ENCODE measurements at places on chromosomes 13 and 19. TPM values are rescaled to one million over a fixed set of nuclear protein-coding genes. Genes with fewer than 3 reads are reported as not detected.

The PTPRH gene
- 15.3 TPM for total RNA-seq

The PEX11G gene
- 2.6 TPM for total RNA-seq

The GRK1 gene
- not detected for total RNA-seq

The KRTDAP gene
- total RNA-seq, result 0.35 TPM

DNA sequence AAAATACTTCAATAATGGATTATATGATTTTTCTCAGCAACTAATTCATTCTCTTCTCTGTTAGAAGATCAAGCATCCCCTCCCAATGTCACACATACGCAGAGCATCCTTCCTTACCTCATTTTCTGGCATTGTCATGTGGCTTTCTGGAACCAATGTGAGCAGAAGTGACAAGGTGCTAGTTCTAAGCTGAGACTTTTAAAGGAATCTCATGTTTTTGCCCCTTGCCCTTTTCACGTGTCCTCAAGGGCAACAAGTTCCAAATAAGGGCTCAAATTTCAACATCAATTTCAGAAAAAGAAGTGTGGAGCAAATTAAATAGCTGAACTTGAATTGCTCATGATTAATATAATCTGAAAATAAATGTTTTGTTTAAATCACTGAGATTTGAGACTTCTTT is 4.6 kb upstream of the PRR20A start:
- no peaks in the 10 kb centered on the region for H3K27me3 ChIP-seq
- H3K36me3 ChIP-seq, result no peaks in the 10 kb centered on the region
- no peak overlapping the region for H3K4me3 ChIP-seq
- no peaks in the 10 kb centered on the region for H3K4me1 ChIP-seq
- DNase-seq, result no peak

- H3K4me3 ChIP-seq, result no peak overlapping the region
- no peaks in the 10 kb centered on the region for H3K27me3 ChIP-seq
- H3K36me3 ChIP-seq, result no peaks in the 10 kb centered on the region
- no peaks in the 10 kb centered on the region for H3K4me1 ChIP-seq
- DNase-seq, result no peak
Measured at GRCh38 chr19:31271306-31271911, 77.8 kb downstream of the TSHZ3 start.

GRCh38 chr19:19711934-19712828 is 20.7 kb downstream of the ZNF14 start:
- H3K4me1 ChIP-seq, result no peaks in the 10 kb centered on the region
- no peak overlapping the region for H3K4me3 ChIP-seq
- H3K27ac ChIP-seq, result no peak overlapping the region
- peaks cover 15% of the 10 kb centered on the region for H3K36me3 ChIP-seq

- no peak overlapping the region for H3K4me3 ChIP-seq
- H3K27me3 ChIP-seq, result no peaks in the 10 kb centered on the region
- H3K4me1 ChIP-seq, result no peaks in the 10 kb centered on the region
- H3K27ac ChIP-seq, result no peak overlapping the region
- DNase-seq, result no peak
Measured at GRCh38 chr13:114296902-114297301, 15.5 kb downstream of the UPF3A start.

The ADPRHL1 gene
- total RNA-seq, result 2.4 TPM

DNA sequence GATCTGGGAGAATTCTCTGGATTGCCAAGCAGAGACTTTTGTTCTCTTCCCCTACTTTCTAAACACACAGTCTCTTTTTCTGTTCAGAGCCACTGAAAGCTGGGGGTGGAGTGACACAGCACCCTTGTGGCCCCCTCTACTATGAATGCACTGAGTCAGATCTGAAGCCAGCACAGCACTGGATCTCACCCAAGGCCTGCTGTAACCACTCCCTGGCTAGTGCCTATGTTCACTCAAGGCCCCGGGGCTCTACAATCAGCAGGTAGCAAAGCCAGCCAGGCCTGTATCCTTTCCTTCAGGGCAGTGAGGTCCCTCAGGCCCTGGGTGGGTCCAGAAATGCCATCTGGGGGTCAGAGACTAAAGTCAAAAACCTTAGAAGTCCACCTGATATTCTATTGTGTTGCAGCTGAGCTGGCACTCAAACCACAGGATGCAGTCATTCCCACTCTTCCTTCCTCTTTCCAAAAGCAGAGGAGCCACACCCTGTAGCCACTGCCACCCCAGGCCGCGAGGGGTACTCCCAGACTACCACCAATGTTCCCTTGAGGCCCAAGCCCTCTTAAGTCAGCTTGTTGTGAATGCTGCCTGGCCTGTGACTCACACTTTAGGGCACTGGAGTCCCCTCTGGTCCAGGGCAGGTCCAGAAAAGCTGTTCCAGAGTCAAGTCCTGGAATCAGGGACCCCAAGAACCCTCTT is 110.1 kb upstream of the RXFP2 start:
- H3K27me3 ChIP-seq, result no peaks in the 10 kb centered on the region
- no peak for DNase-seq
- no peaks in the 10 kb centered on the region for H3K36me3 ChIP-seq
- no peak overlapping the region for H3K4me3 ChIP-seq

- no peak overlapping the region for H3K27ac ChIP-seq
- no peaks in the 10 kb centered on the region for H3K36me3 ChIP-seq
- H3K27me3 ChIP-seq, result no peaks in the 10 kb centered on the region
- H3K4me1 ChIP-seq, result no peaks in the 10 kb centered on the region
- no peak overlapping the region for H3K4me3 ChIP-seq
- DNase-seq, result no peak
Measured at GRCh38 chr13:44692173-44692713, 116.1 kb upstream of the TSC22D1 start.

- no peak overlapping the region for H3K4me3 ChIP-seq
- DNase-seq, result no peak
- H3K4me1 ChIP-seq, result no peaks in the 10 kb centered on the region
- no peaks in the 10 kb centered on the region for H3K36me3 ChIP-seq
Measured at GRCh38 chr13:30143666-30144400, 163.5 kb downstream of the KATNAL1 start.

DNA sequence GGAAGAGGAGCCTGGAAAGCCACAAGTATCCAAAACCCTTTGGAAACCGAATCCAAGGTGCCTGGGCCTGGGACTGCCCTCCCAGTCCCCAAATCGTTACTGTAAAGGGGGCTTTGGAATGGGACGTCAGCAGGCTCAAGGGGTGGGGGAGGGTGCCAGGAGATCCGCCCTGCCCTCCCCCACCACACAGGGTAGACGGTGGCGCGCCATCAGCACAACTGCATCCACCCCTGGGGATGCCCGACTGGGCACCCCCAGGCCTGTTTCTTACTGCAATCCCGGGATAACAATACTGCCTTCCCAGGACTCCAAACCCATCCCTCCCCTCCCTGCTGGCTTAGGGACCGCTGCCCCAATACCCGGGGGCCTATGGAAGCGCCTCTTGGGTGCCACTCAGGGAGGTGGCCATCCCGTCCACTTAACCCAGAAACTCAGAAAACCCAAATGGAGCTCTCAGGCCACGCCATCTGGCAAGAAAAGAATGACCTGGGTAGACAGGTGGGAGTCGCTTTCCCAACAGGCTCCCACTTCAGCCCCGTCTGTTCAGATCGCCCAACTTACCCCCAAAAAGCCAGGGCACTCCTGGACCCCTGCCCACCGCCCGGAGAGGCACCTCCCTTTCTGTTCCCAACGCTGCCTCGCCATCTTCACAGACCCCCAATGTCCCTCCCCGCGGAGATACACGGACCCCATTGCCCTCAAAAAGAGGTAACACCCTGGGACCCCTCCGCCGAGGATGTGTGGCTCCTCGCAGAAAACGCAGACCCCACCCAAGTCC is 2.4 kb downstream of the KLF16 start:
- H3K27me3 ChIP-seq, result no peaks in the 10 kb centered on the region
- DNase-seq, result no peak
- no peaks in the 10 kb centered on the region for H3K36me3 ChIP-seq
- no peaks in the 10 kb centered on the region for H3K4me1 ChIP-seq
- peak overlapping the region; percentile 73 for H3K4me3 ChIP-seq

DNA sequence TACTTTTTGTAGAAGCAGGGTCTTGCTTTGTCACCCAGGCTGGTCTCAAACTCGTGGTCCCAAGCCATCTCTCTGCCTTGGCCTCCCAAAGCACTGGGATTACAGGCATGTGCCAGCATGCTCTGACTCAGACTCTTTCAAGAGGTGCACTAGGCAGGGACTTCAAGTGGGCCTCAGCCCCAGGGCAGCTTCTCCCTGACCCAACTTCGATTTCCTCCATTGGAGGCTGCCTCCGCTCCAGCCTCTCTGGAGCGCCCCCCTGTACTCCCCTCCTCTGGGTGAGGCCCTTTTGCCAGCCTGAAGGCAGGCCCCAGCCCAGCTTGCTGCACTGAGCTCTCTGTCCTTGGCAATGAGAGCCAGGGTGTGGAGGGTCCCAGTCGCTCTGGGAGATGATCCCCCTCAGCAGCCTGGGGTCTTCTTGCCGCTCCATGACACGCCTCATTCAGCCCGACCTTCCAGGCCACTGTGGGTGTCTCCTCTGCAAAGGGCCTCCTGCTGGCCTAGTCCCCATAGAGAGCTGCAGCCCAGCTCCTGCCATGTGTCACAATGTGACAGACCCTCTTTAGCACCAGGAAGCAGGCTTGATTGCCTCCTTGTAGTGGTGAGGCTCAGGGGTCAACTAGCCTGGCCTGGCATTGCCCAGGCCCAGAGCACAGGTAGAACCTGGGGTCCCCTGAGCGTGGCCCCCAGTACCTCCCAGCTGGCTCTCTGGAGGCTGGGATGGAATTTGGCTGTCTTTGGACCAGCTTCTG is 16.4 kb downstream of the CARM1 start:
- H3K4me1 ChIP-seq, result no peaks in the 10 kb centered on the region
- no peak for DNase-seq
- H3K36me3 ChIP-seq, result no peaks in the 10 kb centered on the region
- no peak overlapping the region for H3K4me3 ChIP-seq
- no peak overlapping the region for H3K27ac ChIP-seq

GRCh38 chr13:22451327-22451741 is 729.4 kb upstream of the SGCG start:
- no peaks in the 10 kb centered on the region for H3K36me3 ChIP-seq
- H3K4me3 ChIP-seq, result no peak overlapping the region
- H3K27ac ChIP-seq, result no peak overlapping the region
- DNase-seq, result no peak

The ZNF90 gene
- 4.1 TPM for total RNA-seq

DNA sequence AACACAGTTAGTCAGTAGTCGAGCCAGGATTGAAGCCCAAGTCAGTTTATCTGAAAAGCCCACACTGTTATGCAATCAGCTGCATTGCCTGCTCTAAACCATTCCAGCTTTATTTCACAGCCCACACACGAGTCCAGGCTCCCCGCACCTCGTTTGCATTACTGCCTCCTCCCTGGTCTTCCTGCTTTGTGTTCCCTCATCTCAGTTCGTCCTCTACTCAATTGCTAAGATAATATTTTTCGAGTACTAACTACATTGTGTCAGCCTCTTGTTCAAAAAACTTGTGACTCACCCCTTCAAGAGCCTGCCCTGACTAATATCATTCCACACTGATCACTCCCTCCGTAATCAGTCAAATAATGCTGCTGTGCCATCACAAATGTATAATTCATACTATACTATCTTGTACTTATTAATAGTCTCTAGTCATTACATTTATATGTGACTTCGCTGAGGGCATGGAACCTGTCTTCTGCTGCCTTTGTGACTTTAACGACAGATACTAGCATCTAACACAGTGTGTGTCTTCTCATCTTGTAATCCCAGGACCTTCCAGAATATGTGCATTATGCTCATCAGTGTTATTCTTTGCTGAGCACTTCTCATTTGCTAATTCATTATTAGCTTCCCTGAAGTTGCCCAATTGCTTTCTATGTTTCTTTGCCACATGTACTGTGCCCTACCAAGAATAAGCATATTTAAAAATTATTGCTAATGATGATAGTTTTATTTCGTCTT is 26.2 kb upstream of the WDFY2 start:
- no peak overlapping the region for H3K27ac ChIP-seq
- H3K4me3 ChIP-seq, result no peak overlapping the region
- H3K4me1 ChIP-seq, result no peaks in the 10 kb centered on the region
- DNase-seq, result no peak

The WDR88 gene
- not detected for total RNA-seq

Measured in pancreas (tissue), 10 donors.